ENCODE measurements at places on chromosomes 2 and 18. TPM values are rescaled to one million over a fixed set of nuclear protein-coding genes. Genes with fewer than 3 reads are reported as not detected.

ANKRD36B gene
- total RNA-seq = 11.3 TPM

ELOA2 gene
- total RNA-seq = not detected

PROC gene
- not detected for total RNA-seq

MYCN gene
- total RNA-seq = 0.39 TPM

CCDC141 gene
- total RNA-seq = 0.13 TPM

IL36RN gene
- total RNA-seq = not detected

Data from mammary microvascular endothelial cell (primary cell).